ENCODE measurements at places on chromosomes 3 and 15.
A peak's percentile ranks its signal among the peaks of the same experiment; 100 is the strongest.

DNA sequence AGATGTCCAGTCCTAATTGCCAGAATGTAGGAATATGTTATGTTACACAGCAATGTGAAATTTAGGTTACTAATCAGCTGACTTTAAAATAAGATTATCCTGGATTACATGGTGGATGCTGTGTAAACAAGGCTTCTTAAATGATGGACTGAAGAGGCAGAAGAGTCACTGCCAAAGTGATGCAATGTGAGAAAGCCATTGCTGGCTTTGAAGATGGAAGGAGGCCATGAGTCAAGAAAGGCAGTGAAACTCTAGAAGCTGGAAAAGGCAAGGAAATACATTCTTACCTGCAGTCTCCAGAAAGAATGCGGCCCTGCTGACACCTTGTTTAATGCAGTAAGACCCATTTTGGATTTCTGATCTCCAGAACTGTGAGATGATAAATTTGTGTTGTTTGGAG lies 179.1 kb upstream of the ZPLD1 start:
- no peak for DNase-seq

GRCh38 chr3:52393959-52394670 lies 50.8 kb downstream of the SEMA3G start:
- no peak for DNase-seq

GRCh38 chr15:59131969-59132562 lies 27.1 kb downstream of the CCNB2 start:
- no peak for DNase-seq

DNA sequence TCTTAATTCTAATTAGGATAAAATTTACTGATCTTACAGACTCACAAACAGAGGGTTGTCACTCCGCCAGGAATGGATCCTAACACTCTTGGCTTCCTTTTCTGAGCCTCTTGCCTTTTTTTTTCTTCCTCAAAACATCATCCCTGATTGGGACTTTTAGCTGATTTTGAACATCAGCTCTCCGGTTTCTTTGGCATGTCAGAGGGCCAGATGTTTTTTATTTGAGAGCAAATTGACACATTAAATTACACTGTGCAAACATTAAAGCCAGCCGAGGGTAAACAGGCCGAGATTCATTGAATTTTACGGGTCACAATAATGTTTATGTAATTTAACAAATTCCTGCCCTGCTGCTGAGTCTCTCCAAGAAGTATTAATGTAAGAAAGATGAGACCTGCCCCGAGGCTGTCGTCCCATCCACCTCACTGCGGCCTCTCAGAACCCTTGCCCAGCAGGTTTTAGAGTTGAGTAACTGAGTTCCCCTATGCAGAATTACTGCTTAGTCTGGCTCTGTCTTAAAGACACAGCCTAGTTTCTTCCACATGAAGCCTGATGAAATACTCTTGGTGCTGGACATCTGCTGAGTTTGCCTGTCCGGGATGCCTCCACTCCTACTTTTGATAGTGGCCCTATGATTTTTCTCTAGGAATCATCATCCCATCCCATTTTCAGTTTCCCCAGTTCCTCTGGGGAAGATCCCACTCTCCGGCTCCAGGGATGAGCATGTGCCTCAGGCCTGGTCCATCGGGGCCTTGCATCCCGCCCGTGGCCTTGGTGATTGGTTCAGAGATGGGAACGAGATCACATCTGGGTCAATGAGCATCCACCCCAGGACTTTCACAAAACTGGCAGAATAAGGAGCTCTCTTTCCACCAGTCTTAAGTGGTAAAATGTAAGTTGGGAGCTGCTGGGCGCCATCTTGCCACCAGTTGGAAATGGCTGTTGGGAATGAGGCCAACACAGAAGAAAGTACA lies 226.6 kb upstream of the TLE3 start:
- DNase-seq: peak; percentile 74

DNA sequence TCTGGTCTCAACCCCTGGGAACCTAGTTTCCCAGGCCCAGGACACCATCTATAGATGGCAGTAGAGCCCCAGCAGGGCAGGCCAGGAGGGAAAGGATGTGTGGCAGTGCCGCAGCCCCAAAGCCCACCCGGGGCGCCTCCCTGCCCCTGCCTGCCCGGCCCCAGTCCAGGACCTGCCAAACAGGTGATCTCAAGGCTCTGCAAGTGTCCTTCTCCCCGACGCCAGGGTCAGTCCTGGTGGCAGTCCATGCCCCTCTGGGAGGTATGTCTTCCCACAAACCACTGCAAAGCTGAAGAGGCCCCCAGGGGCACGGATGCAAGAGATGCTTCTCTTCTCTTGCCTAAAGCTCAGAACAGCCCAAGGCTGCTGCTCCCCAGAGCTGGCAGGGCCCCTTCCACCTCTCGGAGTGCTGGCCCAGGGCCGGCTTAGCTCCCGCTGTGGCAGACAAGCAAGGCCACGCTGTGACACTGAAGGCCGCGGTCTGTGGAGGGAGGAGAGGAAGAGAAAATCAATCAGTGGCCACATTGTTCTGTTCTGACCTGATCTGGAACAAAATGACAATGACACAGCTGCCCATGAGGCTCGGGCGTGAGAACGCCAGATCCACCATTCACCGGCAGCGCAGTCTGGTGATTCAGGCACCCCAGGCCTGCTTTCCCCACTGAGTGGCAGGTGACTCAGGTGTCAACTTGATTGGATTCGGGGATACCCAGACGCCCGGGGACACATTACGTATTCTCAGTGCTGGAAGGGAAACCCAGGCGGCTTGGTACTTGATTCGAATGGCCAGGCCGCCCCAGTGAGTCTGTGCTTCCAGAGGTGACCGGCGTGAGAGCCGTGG lies 34.0 kb downstream of the KLHL25 start:
- no peak for DNase-seq

DNA sequence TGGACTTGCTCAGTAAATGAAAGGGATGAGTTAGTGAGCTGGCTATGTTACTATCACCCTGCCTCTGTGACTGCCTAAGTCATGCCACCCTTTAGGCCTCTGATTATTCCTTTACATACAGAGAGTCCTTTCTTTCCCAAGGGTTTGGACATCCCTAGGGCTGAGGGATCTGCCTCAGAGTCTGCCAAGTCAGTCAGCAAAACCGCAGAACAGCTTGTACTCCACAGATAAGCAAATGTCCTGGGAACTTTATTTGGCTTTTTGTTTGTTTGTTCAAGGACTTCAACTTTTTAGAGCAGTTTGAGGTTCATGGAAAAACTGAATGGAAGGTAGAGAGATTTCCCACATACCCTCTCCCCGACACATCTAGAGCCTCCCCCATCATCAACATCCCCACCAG lies 82.6 kb upstream of the TRIM42 start:
- DNase-seq: no peak

- DNase-seq: no peak
Measured at GRCh38 chr15:55989383-55989782, 4.0 kb downstream of the NEDD4 start.

DNA sequence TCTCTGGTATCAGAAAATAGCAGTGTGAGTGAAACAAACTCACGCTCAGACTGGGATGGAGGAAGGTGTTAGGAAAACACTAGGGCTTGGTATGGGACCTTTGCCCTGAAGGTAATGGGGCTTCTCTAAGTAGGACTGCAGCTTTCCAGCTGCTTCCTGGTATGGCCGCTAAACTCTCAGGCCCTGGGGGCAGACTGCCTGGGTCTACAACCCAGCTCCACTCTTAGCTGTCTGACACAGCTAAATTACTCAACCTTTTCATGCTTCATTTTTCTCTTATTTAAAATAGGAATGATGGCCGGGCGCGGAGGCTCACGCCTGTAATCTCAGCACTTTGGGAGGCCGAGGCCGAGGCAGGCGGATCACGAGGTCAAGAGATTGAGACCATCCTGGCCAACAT lies 5.2 kb upstream of the YEATS2 start:
- no peak for DNase-seq

GRCh38 chr3:181713676-181714612 lies 2.2 kb downstream of the SOX2 start:
- no peak for DNase-seq

DNA sequence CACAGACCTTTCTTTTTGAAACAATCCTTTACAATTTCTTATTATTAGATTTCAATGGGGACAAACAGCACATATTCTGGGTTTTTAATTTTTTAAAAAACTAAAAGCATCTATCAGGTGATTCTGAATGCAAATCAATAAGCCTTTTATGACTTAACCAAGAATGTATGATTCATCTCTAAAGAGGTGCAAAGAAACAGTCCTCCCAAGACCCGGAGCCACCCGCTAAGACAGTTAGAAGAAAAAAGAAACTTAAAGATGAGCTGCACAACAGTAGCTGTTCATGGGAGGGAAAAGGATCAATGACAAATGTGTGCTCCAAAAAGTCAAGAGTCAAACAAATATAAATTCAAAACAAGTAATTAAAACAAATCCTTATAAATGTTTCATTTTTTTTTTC lies 319.5 kb downstream of the THSD4 start:
- no peak for DNase-seq

- no peak for DNase-seq
Measured at GRCh38 chr3:185797993-185798830, 26.6 kb downstream of the IGF2BP2 start.

- no peak for DNase-seq
Measured at GRCh38 chr15:38670128-38671005, 105.8 kb upstream of the RASGRP1 start.

GRCh38 chr15:68990992-68991500 lies 23.4 kb upstream of the NOX5 start:
- DNase-seq: peak; percentile 97

DNA sequence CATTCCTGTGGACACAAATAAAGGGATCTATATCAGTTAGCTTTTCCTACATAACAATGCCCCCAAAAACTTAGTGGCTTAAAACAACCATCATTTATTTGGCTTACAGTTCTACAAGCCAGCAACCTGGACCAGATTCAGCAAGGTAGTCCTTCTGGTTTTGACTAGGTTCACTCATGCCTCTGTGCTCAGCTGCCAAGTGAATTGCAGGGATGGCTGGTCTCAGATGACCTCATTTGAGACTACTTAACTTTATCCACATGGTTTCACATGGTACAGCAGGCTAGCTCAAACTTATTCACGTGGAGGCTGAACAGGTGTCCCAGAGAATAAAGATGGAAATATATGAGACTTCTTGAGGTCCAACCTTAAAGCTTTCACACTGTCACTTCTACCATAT lies 119.3 kb upstream of the BFSP2 start:
- peak; percentile 60 for DNase-seq

- no peak for DNase-seq
Measured at GRCh38 chr3:5136211-5136918, 14.3 kb downstream of the ARL8B start.

GRCh38 chr3:152272771-152273242 lies 4.1 kb downstream of the MBNL1 start:
- no peak for DNase-seq

DNA sequence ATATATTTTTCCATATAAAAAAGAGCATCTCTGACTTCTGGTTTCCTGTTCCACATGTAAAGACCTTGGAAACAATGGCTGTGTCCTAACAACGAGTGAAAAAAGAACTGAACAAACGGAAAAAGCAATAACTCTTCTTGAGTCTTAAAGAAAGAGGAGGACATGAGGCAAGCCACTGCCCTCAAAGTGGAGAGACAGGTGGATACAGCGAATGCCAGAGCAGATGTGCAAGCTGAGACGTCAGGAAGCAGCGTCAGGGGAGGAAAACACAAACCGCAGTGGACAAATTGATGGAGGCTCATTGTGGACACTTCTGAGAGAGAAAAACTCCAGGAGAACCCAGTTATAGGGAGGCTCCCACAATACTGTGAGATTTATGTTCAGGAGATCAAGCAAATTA lies 208.0 kb upstream of the MME start:
- no peak for DNase-seq

- DNase-seq: no peak
Measured at GRCh38 chr15:101686718-101687117, 34.5 kb upstream of the TM2D3 start.

GRCh38 chr15:57468486-57468885 lies 92.2 kb downstream of the CGNL1 start:
- DNase-seq: no peak

DNA sequence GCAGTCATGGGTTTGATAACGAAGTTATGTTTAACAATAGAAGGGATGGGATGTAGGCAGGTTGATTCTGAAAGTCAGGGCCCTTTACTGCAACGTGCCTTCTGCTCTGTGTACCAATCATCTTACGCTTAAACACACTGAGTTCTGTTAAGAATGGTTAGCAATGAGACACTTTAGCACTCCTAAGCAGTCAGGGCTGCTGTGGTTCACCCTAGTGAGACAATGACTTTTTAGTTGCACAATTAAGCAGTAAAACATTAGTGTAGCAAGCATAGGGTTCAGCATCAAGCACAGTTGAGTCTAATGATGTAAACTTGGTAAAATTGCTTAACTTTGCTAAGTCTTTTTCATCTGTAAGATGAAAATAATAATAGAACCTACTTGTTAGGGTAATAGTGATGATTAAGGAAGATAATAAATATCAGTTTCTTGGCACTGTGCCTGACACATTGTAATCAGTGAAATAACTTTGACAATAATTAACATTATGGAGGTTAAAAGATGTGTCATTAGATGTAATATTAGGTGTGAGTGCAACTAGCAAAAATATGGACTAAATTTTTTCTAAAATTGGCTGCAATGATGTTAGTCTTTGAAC lies 484.2 kb upstream of the THBS1 start:
- no peak for DNase-seq

DNA sequence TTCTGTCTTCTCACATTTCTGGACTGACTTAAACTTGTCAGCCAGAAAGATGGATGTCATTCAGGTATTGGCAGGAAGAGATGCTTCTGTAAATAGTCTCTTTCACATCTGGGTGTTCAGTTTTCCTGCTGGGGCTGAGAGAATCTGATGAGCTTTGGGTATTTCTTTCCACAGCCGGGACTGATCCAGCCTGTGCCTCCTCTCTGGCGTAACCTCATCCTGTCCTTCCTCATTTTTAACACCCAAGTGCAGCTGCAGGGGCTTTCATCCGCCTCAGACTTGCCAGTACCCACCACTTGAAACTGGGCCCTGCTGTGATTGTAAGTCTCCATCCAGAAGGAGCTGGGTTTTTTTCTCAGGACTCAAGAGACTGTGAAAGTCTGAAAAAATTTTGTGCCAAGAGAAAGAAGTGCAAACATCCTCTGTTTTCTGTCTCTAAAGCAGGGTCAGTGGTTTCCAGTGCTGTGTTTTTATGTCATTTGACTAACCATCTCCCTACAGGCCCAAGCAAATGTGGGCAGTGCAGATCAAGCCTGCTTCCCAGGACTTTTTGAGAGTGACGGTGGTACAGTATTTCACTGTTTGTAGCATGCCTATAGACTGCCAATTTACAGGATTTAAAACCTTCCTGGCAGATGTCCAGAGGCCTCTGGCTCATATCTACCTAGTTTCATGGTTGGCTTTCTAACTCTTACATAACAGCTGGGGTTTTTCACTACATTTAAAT lies 342.7 kb downstream of the PTPRG start:
- peak; percentile 62 for DNase-seq

DNA sequence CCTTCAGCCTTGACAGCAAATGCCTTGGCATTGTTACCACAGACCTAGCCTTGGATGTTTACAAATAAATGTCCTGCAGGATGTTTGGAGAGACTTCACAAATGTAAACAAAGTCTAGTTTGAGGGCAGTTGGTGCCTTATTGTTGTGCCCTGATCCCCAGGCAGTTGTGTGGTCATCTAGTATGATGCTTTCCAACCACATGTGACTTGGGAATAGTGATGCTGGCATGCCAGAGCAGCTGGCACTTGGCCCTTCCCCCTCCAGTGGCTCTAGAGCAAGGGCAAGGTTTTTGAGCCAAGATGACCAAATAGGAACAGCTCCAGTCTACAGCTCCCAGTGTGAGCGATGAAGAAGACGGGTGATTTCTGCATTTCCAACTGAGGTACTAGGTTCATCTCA lies 258.2 kb downstream of the ADAMTS17 start:
- no peak for DNase-seq
